KG1 (cell line): ENCODE measurements at places on chromosomes 7 and 10.

DNA sequence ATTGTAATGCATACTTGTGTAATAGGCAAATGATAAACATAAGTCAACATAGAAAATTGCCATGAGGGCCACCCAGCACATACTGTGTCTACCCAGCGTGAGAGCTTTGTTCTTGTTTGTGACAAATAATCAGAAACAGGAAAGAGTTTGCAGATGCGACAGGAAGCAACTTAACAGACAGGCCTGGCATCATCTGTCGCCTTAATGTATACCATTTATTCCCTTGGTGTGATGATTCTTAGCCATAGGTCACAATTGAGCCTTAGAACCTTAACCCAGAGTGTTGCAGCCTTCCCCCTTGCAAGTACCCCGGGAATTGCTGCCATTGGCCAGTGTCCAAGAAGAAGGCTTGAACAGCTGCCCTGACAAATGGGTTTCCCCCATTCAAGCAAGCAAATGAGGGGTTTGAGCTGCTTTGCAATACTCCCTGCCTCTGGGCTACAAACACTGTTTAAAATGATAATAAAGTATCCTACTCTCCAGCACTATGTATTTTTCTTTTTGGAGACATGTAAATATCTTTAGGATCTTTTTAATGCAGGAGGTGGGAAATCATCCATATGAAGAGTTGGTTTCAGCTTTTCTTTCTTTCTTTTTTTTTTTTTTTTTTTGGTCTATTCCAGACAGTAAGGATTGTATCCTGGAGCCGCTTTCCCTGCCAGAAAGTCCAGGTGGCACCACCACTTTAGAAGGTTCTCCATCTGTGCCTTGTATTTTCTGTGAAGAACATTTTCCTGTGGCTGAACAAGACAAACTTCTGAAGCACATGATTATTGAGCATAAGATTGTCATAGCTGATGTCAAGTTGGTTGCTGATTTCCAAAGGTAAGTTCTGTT is 80.0 kb downstream of the ZNF277 start:
- DNase-seq, result no peak

GRCh38 chr7:90345595-90346335 is 751 bp upstream of the GTPBP10 start:
- peak; percentile 66 for DNase-seq

GRCh38 chr7:107690611-107691010 is 30.0 kb downstream of the SLC26A4 start:
- DNase-seq, result no peak

- DNase-seq, result no peak
Observed at GRCh38 chr7:159026271-159027055, 118.2 kb downstream of the VIPR2 start.

- DNase-seq, result no peak
Observed at GRCh38 chr7:131819891-131820290, 263.5 kb upstream of the PODXL start.

- no peak for DNase-seq
Observed at GRCh38 chr10:130463104-130463875, 327.1 kb downstream of the GLRX3 start.

- no peak for DNase-seq
Observed at GRCh38 chr10:34494012-34494411, 321.1 kb downstream of the PARD3 start.

DNA sequence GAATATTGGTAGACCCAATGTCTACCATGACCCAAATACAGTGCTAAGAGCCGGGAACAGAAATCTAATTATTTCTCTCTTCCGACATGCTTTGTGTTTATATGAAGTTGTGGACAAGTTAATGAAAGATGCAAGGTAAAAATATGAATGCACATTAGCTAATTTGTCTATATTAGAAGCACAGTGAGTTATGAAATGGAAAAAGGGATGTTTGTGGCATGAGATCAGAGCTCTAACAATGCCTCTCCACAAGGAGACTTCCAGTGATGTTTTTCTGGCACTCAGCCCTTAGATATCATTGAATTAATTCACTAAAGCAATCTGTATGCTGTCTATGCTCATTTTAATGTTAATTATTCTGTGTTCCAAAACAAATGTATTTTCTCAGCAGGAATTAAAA is 897.2 kb downstream of the CNTNAP2 start:
- DNase-seq, result no peak

DNA sequence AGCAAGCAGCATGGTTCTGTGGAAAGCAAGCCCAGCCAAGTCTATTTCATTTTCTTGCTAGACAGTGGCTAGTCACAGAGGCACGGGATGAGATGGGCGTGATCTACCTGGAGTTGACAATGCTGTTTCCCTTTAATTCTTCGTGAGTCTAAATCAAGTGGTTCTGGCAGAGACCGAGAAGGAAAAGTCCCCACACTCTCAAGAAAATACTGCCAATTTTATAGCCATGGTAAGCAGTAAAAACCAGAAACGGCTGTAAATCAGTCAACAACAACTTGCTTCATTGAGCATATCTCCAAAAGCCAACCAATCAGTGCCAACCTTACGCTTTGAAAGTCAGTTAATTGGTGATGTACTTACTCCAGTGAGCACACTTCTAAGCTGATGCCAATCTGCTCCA is 223.4 kb downstream of the SEC23IP start:
- no peak for DNase-seq

GRCh38 chr7:777728-778078 is 50.6 kb upstream of the PRKAR1B start:
- no peak for DNase-seq

DNA sequence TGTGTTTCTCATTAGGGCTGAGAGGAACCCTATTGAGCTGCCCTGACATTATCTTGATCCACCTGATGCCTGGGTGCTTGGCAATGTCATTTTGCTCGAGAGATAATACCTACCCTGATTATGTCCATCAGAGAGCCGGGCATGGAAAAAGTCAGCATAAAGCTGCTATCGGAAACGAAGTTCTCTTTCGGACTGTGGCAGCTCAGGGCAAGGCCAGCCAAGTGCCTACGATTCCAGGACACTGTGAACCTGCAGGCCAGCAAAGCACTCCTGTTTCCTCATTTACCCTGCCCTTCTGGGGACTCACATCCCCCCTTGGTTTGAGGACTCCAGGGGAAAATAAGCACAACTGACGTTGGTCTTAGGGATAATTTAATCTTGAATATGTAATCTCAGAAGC is 25.2 kb upstream of the NPTX2 start:
- no peak for DNase-seq

- DNase-seq, result no peak
Observed at GRCh38 chr7:9029681-9030530, 596.5 kb downstream of the NXPH1 start.

DNA sequence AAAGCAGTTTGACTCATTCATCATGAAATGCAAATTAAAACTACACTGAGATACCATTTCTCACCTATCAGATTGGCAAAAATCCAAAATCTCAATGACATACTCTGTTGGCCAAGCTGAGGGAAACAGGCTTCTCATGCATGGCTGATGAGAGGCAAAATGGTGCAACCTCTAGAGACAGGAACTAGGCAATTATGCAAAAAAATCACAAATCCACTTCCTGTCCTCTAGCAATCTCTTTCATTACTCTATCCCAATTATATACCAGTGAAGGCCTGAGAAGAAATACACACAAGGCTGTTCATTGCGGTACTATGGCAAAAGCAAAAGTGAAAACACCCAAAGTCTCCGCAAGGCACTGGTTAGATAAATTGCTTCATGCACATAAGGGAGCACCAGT is 25.9 kb upstream of the PTPRN2 start:
- DNase-seq, result no peak

- DNase-seq, result no peak
Observed at GRCh38 chr10:96683710-96684109, 36.6 kb downstream of the PIK3AP1 start.

- DNase-seq, result no peak
Observed at GRCh38 chr10:124008681-124009080, 84.7 kb downstream of the CHST15 start.

DNA sequence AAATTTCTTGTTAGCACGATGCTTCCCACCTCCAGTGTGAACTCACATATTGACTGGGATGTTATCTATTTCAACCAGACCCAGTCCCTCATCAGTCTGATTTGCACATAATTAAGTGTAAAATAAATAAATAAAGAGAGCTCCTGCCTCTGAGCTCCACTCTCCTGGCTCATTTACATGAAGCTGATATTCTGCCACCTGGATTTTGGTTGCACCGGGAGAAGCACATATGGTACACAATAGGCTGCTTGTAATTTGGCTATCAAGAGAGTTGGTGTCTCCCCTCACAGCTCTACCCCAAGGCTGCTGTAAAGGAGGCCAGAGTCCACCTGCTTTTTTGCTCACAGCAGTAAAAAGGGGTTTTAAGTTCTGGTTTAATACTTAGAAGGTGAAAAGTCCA is 610.5 kb downstream of the KCNMA1 start:
- no peak for DNase-seq

- no peak for DNase-seq
Observed at GRCh38 chr10:55002420-55002819, 201.4 kb upstream of the PCDH15 start.

DNA sequence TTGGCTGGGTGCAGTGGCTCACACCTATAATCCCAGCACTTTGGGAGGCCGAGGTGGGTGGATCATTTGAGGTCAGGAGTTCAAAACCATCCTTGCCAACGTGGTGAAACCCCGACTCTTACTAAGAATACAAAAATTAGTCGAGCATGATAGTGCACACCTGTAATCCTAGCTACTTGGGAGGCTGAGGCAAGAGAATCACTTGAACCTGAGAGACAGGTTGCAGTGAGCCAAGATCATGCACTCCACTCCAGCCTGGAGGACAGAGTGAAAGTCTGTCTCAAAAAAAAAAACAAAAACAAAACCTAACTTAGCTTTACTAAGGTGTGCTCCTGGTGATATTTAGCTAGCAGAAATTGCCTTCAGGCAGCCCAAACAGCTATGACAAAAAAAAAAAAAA is 24.3 kb upstream of the VDAC2 start:
- no peak for DNase-seq

- DNase-seq, result no peak
Observed at GRCh38 chr10:47136866-47137265, 163.1 kb upstream of the GDF10 start.

DNA sequence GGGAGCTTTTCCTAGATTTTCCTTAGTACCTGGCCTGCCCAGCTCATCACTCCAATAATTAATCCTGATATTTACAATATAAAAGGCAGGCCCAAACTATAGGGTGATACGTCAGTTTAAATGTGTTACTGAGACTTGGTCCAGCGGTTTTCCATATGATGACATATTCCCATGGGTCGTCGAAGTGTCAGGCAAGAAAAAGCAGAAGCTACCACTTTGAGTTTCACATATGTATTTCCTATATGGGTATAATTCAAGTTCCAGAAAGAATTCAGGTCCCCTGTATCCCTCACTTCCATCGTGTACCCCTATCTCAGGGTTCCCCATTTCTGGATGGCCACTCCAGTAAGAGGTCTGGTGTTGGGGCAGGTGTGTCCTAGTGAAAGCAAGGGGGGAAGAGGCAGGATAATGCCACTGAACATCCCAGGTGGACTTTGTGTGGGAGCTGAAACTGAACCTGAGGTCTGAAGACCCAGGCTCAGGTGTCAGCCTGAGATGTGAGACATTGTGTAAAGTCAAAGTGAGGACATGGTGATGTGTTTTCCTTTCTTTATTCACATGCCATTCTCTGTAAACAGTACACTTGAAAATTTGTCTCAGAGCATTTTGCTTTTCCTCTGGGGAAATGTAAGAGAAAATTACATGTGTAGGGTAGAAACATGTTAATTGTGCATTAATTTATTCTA is 167.8 kb downstream of the PLXDC2 start:
- DNase-seq, result no peak

GRCh38 chr10:69220041-69220451 is at the start of gene HKDC1:
TSS of gene HKDC1 (plus strand) at chr10:69220332. CDS start at chr10:69220436, 104 bp downstream.
- DNase-seq, result no peak

GRCh38 chr7:17989546-17989945 is 38.1 kb downstream of the PRPS1L1 start:
- DNase-seq, result no peak

DNA sequence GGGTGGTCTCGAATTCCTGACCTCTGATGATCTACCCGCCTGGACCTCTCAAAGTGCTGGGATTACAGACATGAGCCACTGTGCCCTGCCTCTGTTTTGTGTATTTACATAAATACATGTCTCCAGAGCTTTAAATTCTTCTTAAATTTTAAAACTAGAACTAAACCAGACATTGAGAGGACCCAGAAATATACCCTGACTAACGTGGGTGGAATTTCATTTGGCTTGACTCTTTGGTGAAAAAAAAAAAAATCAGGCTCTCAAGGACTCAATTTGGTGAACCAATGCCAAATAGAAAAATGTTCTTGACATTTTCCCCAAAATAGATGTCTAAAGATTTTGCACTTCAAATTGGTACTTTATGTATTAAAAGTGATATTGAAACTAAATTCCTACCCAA is 16.6 kb upstream of the FAS start:
- no peak for DNase-seq

DNA sequence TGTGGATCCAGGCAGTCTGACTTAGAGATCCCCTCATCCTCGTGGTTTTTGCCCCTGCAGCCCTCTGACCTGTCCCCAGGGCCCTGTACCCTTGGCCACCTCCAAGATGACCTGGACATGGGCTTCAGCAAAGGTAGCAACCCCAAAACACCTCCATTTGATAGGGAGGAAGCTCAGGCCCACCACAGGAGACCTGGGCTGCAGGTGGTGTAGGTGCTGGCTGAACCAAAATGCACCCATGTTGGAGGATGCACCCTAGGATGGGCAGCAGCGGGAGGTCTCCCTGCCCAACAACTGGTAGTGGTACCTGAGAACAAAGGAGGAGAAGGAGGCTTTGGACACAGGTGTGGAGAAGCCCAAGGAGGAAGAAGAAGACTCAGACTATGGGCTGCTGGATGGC is 188.7 kb downstream of the ZNF716 start:
- DNase-seq, result no peak

DNA sequence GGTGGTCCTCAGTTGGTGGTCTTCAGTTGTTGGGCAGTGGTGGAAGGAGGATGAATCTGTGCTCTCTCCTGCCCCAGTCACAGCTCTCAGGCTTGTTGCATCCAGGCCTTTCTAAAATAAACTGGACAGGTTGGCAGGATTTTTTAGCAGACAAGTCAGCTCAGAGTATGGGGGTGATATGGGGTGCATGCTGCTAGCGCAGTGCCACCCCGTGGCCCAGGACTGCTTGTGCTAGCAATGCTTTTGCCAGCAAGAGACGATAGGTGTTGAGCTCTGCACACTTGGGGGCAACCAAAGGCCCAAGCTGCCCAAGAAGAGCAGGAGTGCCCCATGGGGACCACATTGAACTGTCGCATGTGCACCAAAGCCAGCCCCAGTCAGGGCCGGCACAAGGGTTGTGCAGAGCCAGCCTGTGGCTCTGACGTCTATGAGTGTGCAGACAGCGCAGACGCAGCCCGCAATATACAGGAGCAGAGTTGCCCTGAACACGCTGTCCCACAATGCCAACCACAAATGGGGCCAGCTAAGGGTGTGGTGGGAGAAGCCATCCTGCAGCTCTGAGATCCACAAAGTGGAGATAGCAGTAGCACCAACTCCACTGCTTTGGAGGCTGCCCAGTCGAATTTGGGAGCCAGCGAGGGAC is 49.8 kb upstream of the PDSS1 start:
- DNase-seq, result no peak
